ENCODE measurements at places on chromosomes 4 and X. TPM values are rescaled to one million over a fixed set of nuclear protein-coding genes. Genes with fewer than 3 reads are reported as not detected.

GRCh38 chrX:69179380-69179911 is 14.2 kb upstream of the PJA1 start:
- peak overlapping the region; percentile 29 for H3K4me3 ChIP-seq
- no peaks in the 10 kb centered on the region for H3K27me3 ChIP-seq
- no peaks in the 10 kb centered on the region for H3K36me3 ChIP-seq
- peaks cover 15% of the 10 kb centered on the region for H3K4me1 ChIP-seq

Gene CSAG2
- total RNA-seq: not detected

Gene PPEF2
- not detected for total RNA-seq

DNA sequence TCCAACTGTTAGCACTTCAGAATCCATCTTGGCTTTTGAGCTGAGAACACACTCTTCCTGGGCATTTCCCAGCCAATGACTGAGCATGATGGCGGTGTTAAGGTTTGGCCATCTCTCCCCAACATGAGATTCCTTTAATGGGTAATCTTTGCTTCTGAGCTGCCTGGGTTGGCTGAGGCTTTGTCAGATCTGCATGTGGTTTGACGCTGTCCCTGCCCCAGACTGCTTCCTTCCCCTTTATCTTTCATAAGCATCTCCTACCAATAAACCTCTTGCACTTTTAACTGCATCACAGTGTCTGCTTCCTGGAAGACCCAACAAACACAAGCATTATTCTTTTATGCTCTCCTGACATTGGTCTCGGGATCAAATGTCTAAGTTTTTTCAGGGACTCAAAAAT is 31.5 kb upstream of the DIPK2B start:
- no peaks in the 10 kb centered on the region for H3K36me3 ChIP-seq
- H3K27ac ChIP-seq: no peak overlapping the region
- no peak for DNase-seq
- H3K4me3 ChIP-seq: no peak overlapping the region

- H3K4me1 ChIP-seq: no peaks in the 10 kb centered on the region
- H3K4me3 ChIP-seq: no peak overlapping the region
- H3K36me3 ChIP-seq: no peaks in the 10 kb centered on the region
- H3K27ac ChIP-seq: no peak overlapping the region
- no peak for DNase-seq
These were observed 38.2 kb downstream of the PPP1R2C start for GRCh38 chrX:42739741-42740140.

DNA sequence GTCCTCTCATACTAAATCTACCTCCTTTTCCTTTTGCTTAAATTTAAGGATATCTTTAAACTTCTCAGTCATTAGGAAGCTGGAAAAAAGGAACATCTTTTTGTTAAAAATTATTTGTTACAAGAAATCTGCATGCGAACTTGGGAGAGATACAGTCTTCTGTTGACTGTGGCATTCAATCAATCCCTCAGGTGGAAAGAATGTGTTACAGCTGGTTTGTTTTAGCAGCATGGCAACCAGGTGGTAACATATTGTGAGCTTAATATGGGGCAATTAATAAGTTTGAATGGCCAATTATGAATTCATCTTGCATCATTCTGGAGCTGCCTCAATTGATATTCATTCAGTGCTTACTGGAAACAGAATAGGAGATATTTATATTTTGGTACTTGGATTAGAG is 135.0 kb downstream of the GC start:
- no peak for DNase-seq
- H3K27me3 ChIP-seq: no peaks in the 10 kb centered on the region
- no peak overlapping the region for H3K4me3 ChIP-seq
- no peaks in the 10 kb centered on the region for H3K36me3 ChIP-seq

- no peak overlapping the region for H3K4me3 ChIP-seq
- no peaks in the 10 kb centered on the region for H3K36me3 ChIP-seq
- DNase-seq: no peak
- no peak overlapping the region for H3K27ac ChIP-seq
These were observed 47.1 kb upstream of the CASK start for GRCh38 chrX:41970419-41970818.

- H3K36me3 ChIP-seq: peaks cover 22% of the 10 kb centered on the region
- H3K4me3 ChIP-seq: no peak overlapping the region
- H3K4me1 ChIP-seq: no peaks in the 10 kb centered on the region
- DNase-seq: no peak
- H3K27ac ChIP-seq: no peak overlapping the region
These were observed 10.9 kb downstream of the SMARCA1 start for GRCh38 chrX:129512409-129512808.

GRCh38 chrX:75625232-75625631 is 102.4 kb upstream of the ZDHHC15 start:
- H3K36me3 ChIP-seq: peaks cover 3% of the 10 kb centered on the region

Gene RPA4
- 0.34 TPM for total RNA-seq

GRCh38 chrX:16222151-16222550 is 54.9 kb downstream of the MAGEB17 start:
- H3K36me3 ChIP-seq: no peaks in the 10 kb centered on the region
- no peaks in the 10 kb centered on the region for H3K4me1 ChIP-seq
- no peaks in the 10 kb centered on the region for H3K27me3 ChIP-seq
- no peak for DNase-seq

GRCh38 chr4:55921093-55921492 is 27.7 kb upstream of the CEP135 start:
- no peak overlapping the region for H3K4me3 ChIP-seq
- H3K36me3 ChIP-seq: no peaks in the 10 kb centered on the region
- H3K27me3 ChIP-seq: no peaks in the 10 kb centered on the region
- DNase-seq: no peak
- H3K4me1 ChIP-seq: no peaks in the 10 kb centered on the region

DNA sequence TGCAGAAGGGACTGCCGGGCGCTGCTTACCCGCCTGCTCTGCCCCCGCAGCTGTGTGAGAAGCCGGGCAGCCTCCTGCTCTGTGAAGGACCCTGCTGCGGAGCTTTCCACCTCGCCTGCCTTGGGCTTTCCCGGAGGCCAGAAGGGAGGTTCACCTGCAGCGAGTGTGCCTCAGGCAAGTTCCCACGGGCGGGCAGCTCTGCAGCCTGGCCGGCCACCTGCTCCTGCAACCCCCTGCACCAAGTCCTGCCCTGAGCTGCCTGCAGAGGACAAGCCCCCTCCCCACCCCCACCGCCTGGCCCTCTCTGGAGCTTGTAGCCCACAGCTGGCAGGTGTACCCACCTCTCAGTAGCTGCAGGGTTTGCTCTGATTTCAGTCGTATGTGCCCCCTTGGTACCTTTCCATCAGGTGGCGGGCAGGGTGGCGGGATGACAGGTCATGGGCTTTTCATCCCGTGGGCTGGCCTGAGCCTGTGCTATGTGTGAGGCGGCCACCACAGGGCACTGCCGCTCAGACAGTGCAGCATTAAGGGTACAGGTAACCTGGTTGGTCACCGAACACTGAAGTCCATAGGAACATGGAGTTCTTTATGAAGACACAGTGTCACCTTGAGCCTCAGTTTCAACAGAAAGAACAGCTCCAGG is 56.6 kb downstream of the NELFA start:
- no peak overlapping the region for H3K27ac ChIP-seq
- no peak for DNase-seq
- H3K36me3 ChIP-seq: no peaks in the 10 kb centered on the region
- H3K4me1 ChIP-seq: no peaks in the 10 kb centered on the region
- H3K27me3 ChIP-seq: no peaks in the 10 kb centered on the region

DNA sequence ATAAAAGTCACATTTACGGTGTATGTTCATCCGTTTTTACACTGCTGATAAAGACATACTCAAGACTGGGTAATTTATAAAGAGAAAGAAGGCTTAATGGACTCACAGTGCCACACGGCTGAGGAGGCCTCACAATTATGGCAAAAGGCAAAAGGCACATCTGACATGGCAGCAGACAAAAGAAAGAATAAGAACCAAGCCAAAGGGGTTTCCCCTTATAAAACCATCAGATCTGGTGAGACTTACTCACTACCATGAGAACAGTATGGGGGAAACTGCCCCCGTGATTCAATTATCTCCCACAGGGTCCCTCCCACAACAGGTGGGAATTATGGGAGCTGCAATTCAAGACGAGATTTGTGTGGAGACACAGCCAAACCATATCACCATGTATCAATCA is 7.3 kb upstream of the GUCY1B1 start:
- no peak overlapping the region for H3K27ac ChIP-seq
- DNase-seq: no peak
- H3K27me3 ChIP-seq: no peaks in the 10 kb centered on the region
- H3K36me3 ChIP-seq: no peaks in the 10 kb centered on the region
- no peaks in the 10 kb centered on the region for H3K4me1 ChIP-seq
- no peak overlapping the region for H3K4me3 ChIP-seq

- H3K27ac ChIP-seq: no peak overlapping the region
- no peak overlapping the region for H3K4me3 ChIP-seq
- no peaks in the 10 kb centered on the region for H3K27me3 ChIP-seq
- peak; percentile 37 for DNase-seq
These were observed 105.9 kb downstream of the CT47B1 start for GRCh38 chrX:120769576-120770341.

Gene TBX22
- total RNA-seq: 0.53 TPM

Gene SHROOM3
- total RNA-seq: 52.7 TPM

DNA sequence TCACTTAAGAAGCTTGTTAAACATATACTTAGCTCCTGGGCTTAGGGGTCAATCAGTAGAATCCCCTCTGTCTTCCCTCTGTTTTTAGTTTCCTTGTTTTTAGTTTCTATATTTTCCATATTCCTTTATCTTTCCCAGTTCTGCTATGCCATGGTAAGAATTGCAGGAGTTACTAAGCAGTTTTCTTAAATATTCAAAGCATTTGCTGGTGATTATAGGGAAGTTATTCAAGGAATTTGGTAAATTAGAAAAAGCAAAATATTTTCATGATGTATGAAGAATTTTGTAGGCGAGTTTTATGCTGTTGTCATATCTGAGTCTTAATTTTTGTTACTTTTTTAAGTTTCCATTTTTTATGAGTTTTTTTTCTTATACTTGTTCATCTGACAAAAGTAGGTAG is 91.6 kb upstream of the NUDT6 start:
- H3K4me3 ChIP-seq: no peak overlapping the region
- DNase-seq: no peak
- peaks cover 8% of the 10 kb centered on the region for H3K36me3 ChIP-seq
- H3K4me1 ChIP-seq: no peaks in the 10 kb centered on the region
- no peak overlapping the region for H3K27ac ChIP-seq

- no peak for DNase-seq
- H3K27me3 ChIP-seq: no peaks in the 10 kb centered on the region
- no peaks in the 10 kb centered on the region for H3K4me1 ChIP-seq
- no peaks in the 10 kb centered on the region for H3K36me3 ChIP-seq
These were observed 85.2 kb downstream of the PRRG1 start for GRCh38 chrX:37434362-37434761.

- no peak overlapping the region for H3K4me3 ChIP-seq
- H3K4me1 ChIP-seq: no peaks in the 10 kb centered on the region
- no peak for DNase-seq
- H3K27ac ChIP-seq: no peak overlapping the region
These were observed 57.3 kb upstream of the WDR19 start for GRCh38 chr4:39124885-39125599.

DNA sequence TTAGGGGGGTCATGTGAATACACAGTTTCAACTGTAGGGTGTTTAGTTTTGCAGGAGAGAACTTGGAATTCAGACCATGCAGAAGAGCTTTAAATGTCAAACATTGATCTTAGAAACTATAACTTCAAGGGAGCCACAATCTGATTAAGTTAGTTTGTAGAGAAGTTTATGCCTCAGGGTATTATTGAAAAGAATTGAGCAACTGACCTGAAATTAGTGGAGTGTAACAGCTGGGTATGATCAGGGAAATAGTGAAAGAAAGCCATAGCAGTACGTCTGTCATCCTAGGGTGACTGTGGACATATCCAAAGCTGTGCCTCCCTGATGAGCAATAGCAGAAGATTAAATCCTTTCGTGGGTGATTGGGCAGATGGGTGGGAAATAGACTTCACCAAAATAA is 63.8 kb downstream of the FAM47B start:
- no peaks in the 10 kb centered on the region for H3K4me1 ChIP-seq
- H3K27me3 ChIP-seq: no peaks in the 10 kb centered on the region
- no peak overlapping the region for H3K4me3 ChIP-seq
- no peak for DNase-seq

- no peaks in the 10 kb centered on the region for H3K4me1 ChIP-seq
- H3K27ac ChIP-seq: no peak overlapping the region
- H3K4me3 ChIP-seq: no peak overlapping the region
- no peaks in the 10 kb centered on the region for H3K36me3 ChIP-seq
These were observed 190.7 kb upstream of the FAM241A start for GRCh38 chr4:111954550-111954949.

Gene ZIC3
- total RNA-seq: 2.6 TPM

DNA sequence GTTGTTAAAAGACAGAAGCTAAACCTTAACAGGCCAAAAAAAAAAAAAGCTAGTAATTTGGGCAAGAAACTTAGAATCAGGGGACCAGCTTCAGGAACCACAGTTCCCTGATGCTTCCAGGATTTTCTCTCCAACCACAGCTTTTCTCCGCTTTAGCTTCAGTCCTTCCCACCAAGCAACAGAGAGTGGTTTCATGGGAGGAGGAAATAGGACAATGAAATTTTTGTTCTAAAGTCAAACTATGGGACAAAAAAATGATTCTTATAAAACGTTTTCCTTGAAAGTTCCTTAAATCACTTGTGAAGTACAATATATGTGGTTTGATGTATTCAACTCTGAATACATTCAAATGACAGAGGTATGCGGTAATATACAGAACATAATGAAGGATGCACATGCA is 71.0 kb upstream of the DHX15 start:
- no peak for DNase-seq
- no peaks in the 10 kb centered on the region for H3K27me3 ChIP-seq
- no peak overlapping the region for H3K27ac ChIP-seq
- peaks cover 25% of the 10 kb centered on the region for H3K4me1 ChIP-seq
- H3K36me3 ChIP-seq: no peaks in the 10 kb centered on the region
- no peak overlapping the region for H3K4me3 ChIP-seq

DNA sequence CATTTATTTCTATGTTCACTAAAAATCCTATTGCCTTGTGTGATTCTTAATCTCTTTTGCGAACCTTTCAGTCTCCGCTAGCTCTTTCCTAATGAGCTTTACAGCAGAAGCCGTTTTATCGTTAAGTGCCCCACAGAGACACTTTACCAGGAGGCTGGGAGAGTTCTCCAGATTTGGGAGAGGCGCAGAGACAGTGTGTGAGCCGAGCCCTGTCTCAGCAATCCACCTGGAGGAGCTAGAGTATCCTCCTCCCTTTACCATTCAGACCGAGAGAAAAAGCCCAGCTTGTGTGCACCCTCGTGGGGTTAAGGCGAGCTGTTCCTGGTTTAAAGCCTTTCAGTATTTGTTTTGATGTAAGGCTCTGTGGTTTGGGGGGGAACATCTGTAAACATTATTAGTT is 54.9 kb upstream of the MTM1 start:
- no peaks in the 10 kb centered on the region for H3K4me1 ChIP-seq
- no peak overlapping the region for H3K4me3 ChIP-seq
- H3K36me3 ChIP-seq: no peaks in the 10 kb centered on the region
- DNase-seq: peak; percentile 28
- H3K27ac ChIP-seq: no peak overlapping the region
- H3K27me3 ChIP-seq: no peaks in the 10 kb centered on the region

DNA sequence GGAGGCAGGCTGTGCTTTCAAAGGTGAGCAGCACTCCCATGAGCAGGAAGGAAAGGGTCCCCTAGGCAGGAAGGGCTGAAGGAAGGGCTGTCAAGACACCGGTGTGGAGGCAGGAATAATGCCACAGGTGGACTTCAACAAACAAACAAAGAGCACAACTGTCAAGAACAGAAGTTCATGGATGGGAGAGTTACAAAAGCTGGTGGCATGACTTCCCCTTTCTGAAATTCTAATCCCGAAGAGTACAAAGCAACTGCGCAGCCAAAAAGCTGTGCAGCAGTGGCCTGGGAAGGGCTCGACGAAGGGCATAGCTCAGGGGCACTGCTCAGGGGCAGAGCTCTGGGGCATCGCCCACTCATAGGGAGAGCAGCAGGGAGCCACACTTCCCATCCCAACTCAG is 582.3 kb upstream of the DIPK2B start:
- H3K27me3 ChIP-seq: no peaks in the 10 kb centered on the region
- H3K4me1 ChIP-seq: peaks cover 5% of the 10 kb centered on the region
- H3K4me3 ChIP-seq: no peak overlapping the region
- no peak for DNase-seq
- no peaks in the 10 kb centered on the region for H3K36me3 ChIP-seq
- no peak overlapping the region for H3K27ac ChIP-seq
